Activated CD4-positive, alpha-beta T cell treated with anti-CD3 and anti-CD28 coated beads for 36 hours (primary cell): ENCODE measurements at places on chromosomes 16 and 17.
A peak's percentile ranks its signal among the peaks of the same experiment; 100 is the strongest.

GRCh38 chr16:28980929-28981328, 3.9 kb upstream of the LAT start:
- no peak for DNase-seq

GRCh38 chr16:67935101-67935401, 1.6 kb downstream of the PSMB10 start:
- DNase-seq, result no peak

GRCh38 chr17:78224231-78225087, 7.0 kb upstream of the TMEM235 start:
- DNase-seq, result no peak

DNA sequence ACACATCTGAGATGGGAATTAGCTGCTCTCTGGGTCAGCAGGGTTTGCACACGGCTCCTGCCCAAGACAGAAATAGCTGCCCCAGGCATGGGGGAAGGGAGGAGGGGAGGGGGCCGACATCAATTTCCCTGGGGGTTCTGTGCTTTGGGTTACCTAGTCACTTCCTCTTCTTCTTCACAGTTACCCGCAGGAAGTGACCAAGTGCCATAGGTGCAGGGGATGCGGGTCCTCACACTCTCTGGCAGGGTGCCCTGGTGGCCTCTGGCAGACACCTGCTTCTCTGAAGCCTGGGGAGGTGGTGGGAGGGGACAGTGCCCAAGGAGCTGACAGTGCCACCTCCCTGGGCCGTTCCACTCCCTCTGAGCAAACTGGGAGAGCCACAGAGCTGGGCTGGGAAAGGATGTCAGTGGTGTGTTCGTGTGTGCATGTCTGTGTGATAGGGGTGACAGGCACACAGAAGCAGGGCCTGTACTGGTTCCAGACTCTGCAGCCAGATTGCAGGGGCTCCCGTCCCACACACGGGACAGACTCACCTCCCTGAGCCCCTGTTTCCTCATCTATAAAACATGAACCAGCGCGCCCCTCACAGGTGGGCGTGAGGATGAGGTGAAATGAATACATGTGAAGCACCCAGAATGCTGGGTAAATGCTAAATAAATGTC, 18.2 kb downstream of the SCN4A start:
- peak; percentile 66 for DNase-seq

GRCh38 chr16:10003486-10003885, 178.7 kb downstream of the GRIN2A start:
- no peak for DNase-seq

- DNase-seq, result no peak
These were observed 19.6 kb downstream of the NT5M start for GRCh38 chr17:17322516-17323510.

GRCh38 chr16:8115814-8116213, 474.5 kb downstream of the TMEM114 start:
- no peak for DNase-seq

GRCh38 chr17:14308965-14309879, 8.3 kb downstream of the HS3ST3B1 start:
- peak; percentile 95 for DNase-seq

- DNase-seq, result peak; percentile 24
These were observed 4.6 kb upstream of the MFSD6L start for GRCh38 chr17:8803531-8804420.

GRCh38 chr17:36094746-36095145, 4.8 kb upstream of the CCL3 start:
- no peak for DNase-seq

GRCh38 chr17:81349397-81350319, 45.6 kb upstream of the BAHCC1 start:
- no peak for DNase-seq

DNA sequence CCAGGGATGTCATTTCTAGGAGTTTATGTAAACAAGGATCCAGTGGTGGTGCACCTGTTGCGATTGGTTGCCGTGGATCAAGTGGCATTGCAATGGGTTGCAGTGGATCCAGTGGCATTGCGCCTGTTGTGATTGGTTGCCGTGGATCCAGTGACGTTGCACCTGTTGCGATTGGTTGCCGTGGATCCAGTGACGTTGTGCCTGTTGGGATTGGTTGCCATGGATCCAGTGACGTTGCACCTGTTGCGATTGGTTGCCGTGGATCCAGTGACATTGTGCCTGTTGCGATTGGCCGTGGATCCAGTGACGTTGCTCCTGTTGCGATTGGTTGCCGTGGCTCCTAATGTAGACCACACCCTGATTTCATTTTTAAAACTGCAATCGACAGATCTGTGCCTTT, 56.2 kb upstream of the CRISPLD2 start:
- DNase-seq, result no peak

GRCh38 chr17:9780552-9780951, 10.8 kb downstream of the DHRS7C start:
- no peak for DNase-seq

GRCh38 chr16:10250137-10250828, 68.1 kb upstream of the GRIN2A start:
- no peak for DNase-seq

GRCh38 chr16:71893888-71894228, 1.5 kb upstream of the IST1 start:
- no peak for DNase-seq

- peak; percentile 60 for DNase-seq
These were observed at the start of gene TOM1L1 for GRCh38 chr17:54900457-54901229. TSS of gene TOM1L1 (plus strand) at chr17:54900852. CDS start at chr17:54900866, 14 bp downstream.

- peak; percentile 47 for DNase-seq
These were observed 3.3 kb downstream of the HOXB2 start for GRCh38 chr17:48541577-48542113.

- no peak for DNase-seq
These were observed 33.0 kb downstream of the DCAKD start for GRCh38 chr17:45018514-45018847.

DNA sequence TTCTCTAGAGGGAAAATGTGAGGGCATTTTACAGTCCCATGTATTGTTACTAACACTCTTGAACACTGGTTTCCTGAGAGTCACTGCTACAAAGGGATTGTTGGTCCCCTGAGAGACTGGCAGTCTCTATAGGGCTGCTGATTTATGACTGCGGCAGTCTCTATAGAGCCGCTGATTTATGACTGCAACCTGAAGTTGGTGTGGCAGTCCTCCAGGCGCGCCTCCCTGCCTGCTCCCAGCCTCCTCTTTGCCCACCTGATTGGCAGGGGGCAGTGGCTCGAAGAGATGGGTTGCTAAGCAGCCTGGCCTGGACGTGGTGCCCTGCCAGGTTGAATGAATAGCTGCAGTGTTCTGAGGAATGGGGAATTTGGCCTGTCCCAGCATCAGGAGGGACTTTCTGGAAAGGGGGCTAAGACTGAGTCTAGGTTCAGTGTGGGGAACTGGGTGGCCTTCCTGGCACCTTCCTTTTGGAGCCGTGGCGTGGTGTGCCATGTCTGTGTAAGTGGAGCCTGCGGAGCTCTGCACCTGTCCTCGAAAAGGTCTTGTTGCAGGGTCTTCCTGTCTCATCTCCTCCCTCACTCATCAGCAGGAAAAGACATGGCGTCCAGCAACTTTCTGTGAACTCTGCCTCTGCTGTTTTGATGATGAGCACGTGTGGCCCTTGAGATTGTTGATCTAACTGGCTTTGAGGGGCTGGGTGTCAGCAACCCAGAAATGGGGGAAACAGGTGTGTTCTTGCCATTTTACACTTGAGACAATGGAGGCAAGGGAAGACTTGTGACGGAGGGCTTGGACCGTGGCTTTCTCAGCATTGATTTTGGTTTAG, 24.9 kb downstream of the SAP30BP start:
- no peak for DNase-seq

GRCh38 chr17:55175788-55176427, 88.9 kb upstream of the HLF start:
- DNase-seq, result no peak

DNA sequence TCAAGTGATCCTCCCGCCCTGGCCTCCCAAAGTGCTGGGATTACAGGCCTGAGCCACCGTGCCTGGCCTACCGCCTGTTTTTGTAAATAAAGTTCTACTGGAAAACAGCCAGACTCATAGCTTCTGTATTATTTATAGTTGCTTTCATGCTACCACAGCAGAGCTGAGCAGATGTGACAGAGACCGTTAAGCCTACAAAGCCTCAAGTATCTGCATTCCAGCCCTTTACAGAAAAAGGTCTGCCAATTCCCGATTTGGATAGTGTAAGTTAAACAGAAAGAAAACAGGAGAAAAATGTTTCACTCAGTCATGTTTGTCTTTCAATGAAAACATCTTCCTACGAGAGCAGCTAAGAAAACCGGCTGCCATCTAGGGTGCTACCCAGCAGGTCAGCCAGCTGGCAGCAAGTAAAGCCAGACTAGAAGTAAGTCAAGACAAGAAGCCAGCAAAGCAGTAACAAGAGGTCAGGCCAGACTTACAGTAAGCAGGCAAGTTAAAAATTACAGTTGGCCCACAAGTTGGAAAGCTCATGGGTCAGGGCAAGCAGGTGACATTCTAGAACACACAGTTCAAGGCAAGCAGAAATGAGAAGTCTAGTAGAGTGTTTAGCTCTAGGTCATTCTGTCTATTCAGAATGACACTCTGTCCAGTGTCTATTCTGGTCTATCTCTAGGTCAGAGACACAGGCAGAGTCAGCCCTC, 17.7 kb downstream of the NCBP3 start:
- no peak for DNase-seq

GRCh38 chr16:23423496-23424049, 29.4 kb downstream of the COG7 start:
- no peak for DNase-seq

DNA sequence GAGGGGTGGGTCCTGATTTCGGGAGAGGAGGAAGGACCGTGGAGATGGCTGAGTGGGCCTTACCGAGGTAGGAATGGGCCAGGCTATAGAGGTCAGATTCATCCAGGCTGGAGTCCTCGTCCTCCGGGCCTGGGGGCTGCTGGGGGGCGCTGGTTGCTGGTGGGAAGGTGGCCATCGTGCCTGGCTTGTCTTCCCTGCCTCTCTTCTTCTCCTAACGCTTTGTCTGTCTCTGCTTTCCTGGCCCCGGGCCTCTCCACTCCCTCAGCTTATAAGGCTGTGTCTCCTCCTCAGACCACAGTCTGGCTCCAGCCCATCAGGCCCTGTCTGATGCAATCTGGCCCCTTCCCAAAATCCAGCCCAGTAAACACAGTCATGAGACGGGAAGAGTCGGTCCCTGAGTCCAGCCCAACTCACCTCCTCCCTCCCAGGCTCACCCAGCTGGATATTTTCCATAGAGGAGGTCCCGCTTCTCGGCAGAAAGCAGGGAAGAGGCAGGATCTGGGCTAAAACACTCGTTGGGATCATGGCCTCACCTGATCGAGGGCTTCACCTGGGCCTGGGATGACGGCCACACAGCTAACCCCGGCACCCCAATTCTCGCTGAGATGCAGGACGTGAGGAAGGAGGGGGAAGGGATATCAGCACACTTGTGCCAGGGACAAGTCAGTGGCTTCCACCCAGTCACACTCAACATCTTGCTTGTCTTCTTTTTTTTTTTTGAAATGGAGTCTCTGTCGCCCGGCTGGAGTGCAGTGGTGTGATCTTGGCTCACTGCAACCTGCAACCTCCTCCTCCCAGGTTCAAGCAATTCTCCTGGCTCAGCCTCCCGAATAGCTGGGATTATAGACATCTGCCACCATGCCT, at the start of gene NUPR1:
Gene NUPR1, minus strand, starts transcription at position 242 of the 864 bp plus-strand sequence. Its CDS starts 67 bp downstream, at position 175.
- no peak for DNase-seq

- DNase-seq, result no peak
These were observed 53.9 kb upstream of the TOB1 start for GRCh38 chr17:50920041-50920410.
